NCI-H524 treated with DMSO at 0.1 percent for 48 hours (cell line): ENCODE measurements at places on chromosomes 5 and 9.

DNA sequence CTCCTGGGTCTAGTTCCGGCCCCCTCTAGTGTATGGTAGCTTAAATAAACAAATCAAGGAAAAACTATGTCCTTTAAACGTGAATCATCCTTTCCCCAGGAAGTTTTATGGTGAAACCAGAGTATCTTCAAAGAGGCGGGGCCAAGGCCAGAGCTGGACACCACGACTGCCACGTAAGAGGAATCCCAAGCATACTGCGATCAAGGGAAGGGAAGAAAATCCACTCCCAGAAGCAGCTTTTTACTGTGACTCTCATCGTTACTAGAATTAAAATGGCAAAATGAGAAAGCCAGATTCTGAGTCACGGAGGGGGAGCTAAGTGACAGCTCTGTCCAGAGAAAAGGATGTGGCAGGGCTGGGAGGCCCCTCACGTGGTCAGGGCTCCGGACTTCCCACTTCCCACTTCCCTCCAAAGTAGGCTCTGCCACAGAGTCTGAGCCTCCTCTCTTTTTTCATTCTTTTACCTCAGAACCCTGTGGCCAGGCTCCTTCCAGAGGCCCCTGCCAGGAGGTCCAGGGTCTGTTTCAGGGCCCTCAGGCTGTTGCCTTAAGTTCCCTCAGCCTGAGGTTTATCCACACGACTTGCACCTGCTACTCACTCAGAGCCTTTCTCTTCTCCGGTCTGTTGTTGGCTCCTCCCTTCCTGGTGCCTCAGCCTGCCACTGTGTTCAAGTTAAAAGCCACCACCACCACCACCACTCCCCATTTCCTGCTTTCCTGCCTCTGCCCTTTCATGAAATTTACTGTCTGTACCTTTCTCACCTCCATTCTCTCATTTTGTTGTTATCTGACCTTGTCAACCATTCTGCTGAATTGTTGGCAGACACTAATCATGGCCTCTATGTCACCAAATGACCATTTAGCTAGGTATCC is 1.4 kb upstream of the GLRX start:
- DNase-seq = no peak

DNA sequence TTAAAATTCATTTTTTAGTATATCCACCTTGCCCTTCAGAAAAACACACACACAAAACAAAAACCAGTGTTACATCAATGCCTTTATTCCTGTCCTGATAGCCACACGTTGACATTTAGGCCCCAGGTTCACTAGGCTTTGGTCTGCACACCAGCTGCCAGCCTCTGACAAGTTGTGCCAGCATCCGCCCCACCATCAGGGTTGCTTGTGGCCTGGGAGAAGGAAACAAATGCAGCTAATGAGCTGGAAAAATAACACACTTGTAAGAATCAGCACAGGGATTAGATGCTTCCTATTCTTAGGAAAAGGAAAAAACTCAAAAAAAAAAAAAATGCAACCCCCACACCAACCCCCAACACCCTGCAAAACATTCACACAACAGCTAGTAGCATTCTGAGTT is 404.0 kb upstream of the GRIA1 start:
- DNase-seq = no peak

DNA sequence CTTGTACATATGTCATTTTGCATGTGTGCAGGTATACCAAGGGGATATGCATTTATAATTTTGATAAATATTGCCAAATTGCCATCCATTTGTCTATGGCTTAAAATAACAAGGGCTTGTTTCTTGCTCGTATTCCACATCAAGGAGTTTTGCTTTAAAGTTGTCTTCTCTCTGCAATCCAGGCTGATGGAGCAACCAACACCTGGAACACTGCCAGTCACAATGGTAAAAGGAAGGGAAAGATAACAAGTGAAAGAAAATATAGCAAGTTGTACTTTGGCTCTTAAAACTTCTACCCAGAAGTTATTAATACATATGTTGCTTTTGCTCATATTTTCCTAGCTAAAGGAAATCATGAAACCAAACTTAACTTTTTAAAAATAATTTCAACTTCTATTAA is 156.9 kb downstream of the UNC13B start:
- no peak for DNase-seq

DNA sequence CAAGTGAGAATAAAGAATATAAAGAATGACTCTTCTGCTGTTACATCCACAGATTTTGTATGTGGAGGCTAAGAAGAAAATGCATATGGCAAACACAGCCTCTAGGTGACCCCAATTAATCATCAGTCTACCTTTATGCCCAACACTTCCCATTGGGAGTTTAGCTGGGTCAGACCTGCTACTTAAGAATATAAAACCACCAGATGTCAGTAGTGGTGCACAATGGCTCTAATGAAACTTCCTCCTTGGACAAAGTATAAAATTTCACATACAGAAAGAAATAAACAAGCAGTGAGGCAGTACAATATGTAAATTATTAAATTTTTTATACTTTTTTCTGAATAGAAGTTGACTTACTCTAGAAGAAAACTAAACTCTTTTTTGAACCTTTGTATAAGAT is 539.9 kb downstream of the BRINP1 start:
- no peak for DNase-seq

- no peak for DNase-seq
These were observed 218.5 kb downstream of the TAF11L14 start for GRCh38 chr5:17852740-17853139.

GRCh38 chr9:86902586-86902985 is 44.7 kb downstream of the GAS1 start:
- DNase-seq = no peak

DNA sequence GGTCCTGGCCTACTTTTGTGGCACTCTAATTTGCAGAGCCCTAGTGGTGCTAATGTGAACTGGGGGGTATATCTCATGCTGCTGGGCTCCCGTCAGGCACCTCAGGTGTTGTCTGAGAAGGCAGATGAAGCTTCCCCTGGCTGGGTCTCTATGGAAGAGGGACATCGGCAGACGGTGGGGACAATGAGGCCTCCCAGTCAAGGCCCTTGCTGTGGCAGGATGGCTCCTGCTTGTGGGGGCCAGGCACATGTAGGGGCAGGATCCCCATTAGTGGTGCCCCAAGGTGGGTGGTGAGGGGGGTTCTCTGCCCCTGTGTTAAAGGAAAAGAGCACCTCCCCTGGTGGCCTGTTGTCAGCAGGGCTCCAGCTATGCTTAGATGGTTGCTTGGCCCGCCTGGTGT is 192.8 kb upstream of the S1PR3 start:
- no peak for DNase-seq

DNA sequence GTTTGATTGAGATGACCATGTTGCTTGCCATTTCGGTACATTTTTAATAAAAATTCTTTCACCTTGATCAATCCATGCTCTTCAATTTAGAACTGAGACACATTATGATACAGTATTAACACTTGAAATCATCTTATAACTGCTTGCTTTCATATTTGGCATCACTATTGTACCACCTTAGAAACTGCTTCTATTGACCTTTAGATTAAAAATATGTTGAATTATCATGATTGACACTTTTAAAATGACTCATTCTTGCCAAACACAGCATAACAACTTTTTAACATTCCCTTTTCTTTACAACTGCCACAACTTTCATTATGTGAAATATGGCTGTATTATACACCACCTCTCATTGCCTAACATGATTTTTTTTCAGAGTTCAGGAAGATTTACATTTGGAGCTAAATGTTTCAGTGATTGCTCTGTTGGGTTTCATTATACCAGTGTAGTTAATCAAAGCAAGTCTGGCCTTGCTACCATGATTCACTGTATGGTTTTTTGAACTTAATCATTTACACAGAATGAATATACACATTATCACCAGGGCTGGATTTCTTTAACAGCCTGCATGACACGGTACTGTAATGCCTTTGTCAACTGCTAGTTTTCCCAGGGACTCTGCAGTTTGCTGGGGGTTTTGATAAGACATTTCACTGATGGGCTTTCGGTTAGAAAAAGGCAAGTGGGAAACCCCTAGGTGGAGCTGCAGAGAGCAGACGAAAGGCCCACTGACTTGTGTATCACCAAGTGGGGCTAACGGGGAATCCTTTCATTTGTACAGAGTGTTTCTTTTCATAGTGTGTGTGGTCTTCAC is 93.6 kb upstream of the TLE4 start:
- DNase-seq = no peak

GRCh38 chr5:157253547-157253946 is 12.4 kb upstream of the CYFIP2 start:
- no peak for DNase-seq

DNA sequence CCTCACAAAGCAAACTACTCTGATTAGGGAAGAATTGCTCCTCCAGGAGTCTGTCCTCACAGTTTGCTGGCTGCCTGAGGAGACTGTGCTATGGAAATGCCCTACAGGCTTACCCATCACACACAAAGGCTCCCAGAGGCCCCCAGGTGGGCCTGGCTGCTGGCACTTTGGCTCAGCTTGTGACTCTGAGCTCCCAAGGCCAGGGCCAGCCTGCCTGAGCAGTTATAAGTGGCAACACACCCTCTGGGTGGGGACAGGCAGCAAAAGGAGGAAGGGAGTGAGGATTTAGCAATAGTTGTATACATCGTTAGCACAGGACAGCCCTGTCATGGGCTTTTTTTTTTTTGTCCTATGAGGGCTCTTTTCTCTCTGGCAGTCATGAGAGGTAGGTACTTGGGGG is 103.5 kb downstream of the DAPK1 start:
- DNase-seq = no peak

GRCh38 chr9:122364117-122364782 is 6.6 kb upstream of the PTGS1 start:
- no peak for DNase-seq

DNA sequence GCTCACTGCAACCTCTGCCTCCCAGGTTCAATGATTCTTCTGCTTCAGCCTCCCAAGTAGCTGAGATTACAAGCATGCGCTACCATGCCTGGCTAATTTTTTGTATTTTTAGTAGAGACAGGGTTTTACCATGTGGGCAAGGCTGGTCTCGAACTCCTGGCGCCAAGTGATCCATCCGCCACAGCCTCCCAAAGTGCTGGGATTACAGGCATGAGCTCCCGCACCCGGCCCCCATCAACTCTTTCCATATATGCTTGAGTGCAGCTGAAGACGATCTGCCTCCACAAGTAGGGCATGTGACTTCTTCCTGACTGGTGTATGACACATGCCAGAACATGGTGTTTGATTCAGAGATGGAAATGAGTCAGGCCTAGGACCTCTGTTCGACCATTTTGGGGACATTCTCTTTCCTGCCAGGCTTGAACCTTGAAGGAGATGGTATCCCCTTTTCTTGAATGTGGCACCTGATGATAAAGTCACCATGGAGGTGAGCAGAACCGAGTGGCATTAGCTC is 7.5 kb upstream of the CNOT6 start:
- no peak for DNase-seq

DNA sequence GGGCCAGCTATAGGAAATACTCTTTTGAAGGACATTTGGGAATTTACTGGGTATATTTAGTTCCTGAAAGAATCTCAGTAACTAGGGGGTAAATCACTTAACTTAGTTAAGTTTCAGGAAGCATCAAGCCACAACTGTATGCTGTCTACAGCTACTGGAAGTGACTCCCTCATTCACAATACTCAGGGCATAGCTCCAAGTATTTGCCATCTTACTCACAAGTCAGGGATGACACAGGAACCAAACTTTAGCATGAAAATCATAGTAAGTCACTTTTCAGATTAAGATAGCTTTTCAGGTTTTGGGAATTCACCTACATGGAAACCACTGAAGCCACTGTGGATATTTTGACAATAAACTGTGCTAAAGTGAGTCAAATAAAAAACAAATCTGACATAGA is 242.4 kb upstream of the ATP10B start:
- DNase-seq = no peak

- DNase-seq = no peak
These were observed 14.1 kb upstream of the SFXN1 start for GRCh38 chr5:175464074-175464941.

- DNase-seq = no peak
These were observed 4.5 kb downstream of the ELAVL2 start for GRCh38 chr9:23821375-23822181.

GRCh38 chr9:104915753-104916152 is 12.2 kb downstream of the ABCA1 start:
- no peak for DNase-seq

DNA sequence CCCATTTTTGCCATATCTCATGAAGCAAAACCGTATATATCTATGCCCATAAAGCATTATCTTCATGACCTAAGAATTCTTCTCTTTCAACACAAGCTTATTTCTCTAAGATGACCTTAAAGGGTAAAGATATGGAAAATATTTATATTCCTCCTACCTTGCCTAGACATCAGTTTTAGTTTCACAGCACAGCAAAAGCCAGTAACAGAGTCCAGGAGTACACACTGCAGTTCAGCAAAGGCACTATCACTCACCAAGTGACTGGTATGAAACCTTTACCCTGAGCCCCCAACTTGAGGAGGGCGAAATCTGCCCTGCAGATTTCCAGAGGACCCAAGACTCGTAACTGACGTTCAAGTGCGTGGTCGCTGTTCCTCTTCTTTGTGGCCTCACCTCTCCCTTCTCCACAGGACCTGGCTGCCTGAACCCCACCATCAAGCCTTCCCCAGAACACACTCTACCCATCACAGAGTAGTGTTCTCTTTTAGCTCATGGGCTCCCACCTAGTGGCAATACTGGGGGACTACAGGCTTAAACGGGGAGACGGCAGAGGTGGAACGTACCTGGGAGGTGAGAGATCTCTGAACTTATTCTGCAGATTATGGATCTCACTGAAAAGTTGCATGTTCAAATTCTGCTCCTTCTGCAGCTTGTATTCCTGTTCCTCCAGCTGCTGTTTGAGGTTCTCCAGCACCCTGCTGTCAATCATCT is 141.0 kb downstream of the CDK5RAP2 start:
- no peak for DNase-seq

DNA sequence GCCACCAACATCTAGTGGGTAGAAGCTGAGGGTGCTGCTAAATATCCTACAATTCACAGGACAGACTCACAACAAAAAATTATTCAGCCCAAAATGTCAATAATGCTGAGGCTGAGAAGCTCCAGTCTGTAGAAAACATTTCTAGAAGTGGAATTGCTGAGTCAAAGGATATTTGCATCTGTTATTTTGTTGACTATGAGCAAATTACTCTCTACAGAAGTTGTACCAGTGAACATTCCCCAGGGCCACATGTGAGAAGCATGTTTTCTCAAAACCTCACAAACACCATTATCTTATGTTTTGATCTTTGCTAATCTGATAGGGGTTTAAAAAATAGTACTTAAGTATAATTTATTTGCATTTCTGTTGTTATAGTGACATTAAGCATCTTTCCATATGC is 15.4 kb downstream of the ITK start:
- no peak for DNase-seq
